ENCODE measurements at places on chromosomes 6 and 20.

DNA sequence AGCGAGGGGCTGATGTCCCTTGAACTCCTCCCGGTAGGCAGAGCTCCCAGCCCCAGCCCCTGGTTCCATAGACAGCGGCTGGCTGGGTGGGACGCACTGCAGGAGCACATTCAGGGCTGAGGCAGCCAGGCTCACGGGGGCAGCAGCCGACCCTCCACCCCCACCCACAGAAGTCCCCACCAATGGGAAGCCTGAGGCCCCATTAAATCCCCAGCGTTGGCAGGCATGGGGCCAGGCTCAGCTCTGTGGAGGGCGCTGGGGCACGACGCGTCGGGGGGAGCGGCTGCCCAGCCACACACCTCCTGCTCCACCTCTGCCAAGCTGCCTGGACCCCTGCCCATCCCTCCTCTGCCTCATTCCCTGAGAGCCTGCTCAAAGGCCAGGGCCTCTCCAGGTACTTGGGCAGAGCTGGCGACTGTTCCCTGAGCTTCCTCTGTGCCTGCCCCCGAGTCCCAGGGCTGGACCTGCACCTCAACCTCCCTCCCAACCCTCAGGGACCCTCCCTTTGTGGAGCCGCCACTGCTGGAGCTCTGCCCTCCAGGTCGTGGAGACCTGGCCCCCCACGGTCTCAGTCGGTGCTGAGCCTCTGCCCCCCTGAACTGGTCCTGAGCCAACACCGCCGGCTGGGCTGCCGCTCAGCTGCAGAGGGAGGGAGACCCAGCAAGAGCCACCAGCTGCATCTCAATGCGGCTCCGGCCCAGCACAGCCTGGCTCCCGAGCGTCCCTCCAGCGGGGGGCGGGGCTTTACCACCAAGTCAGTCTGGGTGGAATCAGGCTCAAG is 9.1 kb downstream of the CHRNA4 start:
- DNase-seq: no peak

DNA sequence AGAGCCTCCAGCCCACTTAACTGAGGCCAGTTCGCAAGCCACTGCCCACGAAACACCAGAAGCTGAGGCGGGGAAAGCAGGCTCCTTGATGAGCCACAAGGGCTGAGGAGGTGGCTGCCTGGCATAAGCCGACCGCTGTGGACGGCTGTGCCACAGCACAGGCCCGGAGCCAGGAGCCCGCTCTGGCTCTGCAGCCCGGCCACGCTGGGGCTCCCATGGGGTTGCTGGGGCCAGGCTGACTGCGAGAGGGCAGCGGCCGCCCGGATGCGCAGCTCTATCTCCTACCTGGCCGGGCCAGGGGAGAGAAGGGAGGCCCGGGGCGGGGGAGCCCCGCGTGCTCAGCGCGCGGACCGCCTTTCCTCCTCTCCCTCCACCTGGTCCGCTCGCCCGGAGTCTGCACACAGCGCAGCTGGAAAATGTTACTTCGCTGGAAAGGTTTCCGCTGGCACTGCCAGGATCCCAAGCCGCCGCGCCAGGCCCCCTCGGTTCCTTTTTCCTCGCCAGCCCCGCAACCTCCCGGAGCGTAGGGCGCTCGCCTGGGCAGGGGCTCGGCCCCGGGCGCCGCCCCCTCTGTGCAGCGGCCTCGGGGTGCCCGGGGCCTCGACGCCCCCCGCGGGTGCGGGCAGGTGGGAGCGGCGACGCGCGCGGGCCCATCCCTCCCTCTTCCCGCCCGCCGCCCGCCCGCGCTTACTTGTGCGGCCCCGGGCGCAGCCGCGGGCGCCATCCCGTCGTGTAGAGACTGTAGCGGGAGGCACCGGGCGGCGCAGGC is 657 bp downstream of the EMILIN3 start:
- no peak for DNase-seq

DNA sequence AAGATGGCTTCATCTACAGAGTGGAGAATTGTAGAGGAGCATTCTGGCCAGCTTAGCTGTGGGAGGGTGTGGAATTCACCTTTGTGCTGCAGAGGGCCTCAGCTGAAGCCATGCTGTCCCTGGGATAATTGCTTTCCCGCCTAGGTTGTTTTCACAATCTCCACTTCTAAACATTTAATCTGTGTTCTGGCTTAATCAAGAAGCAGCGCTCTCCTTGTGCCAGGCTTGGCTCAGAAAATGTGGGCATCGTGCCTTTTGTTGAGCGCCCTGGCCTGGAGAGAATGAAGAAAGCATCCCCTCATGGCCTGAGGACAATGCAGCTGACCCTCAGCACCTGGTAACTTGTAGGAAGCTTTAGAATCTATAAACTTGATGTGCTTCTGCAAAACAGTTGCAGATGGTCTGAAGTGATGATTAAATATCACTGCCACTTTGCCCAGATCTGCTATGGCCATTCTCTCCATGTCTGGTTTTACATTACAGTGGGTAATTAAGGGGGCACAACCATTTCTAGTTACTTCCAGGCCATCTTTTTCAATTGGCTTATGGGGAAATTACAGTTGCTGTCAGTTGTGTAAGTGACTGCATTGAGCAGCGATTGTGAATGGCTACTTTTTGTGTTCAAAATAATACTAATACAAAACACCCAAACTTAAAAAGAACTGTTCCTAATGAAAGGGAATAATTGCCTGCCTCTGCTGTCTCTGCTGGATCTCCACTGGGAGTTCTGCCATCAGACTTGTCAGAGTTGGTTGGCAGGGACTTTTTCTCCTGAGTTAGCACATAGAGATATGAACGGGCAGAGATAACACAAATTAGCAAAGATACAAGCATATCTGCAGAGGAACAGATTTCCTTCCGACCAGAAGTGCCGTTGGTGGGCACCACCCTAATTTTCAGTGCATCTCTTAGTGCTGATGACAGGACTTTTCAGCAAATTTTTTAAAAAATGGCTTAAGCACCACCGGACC is 18.4 kb downstream of the CTNNBL1 start:
- DNase-seq: no peak

- DNase-seq: no peak
Measured at GRCh38 chr6:42229506-42230119, 12.0 kb upstream of the MRPS10 start.

DNA sequence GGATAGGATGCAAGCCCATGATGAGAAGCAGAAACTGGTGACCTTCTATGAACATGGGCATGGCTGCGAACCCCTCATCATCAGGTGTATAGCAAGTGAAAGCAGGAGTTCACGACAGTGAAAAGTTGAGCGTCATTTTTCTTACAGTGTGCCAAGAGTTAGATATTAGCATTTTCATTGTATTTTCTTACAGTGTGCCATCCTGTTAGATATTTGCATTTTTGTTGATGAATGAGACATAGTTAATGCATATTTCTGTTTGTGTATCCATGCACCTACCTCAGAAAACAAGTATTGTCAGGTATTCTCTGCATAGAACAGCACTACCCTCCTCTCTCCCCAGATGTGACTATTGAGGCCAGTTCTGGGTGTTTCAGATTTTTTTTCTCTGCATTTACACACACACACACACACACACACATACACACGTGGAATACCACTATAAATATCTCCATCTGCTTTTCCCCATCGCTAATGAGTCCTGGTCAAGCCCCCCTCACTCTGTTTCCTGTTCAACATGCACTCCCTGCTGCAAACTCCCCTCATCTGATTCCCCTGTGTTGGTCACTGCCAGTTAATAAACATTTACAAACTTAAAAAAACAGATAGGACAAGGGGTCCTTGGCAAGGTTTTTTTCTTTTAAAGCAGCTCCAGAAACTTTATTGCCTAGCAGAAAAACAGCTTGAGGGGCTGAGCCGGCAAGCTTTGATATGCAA is 41.7 kb downstream of the PLN start:
- DNase-seq: peak; percentile 13

DNA sequence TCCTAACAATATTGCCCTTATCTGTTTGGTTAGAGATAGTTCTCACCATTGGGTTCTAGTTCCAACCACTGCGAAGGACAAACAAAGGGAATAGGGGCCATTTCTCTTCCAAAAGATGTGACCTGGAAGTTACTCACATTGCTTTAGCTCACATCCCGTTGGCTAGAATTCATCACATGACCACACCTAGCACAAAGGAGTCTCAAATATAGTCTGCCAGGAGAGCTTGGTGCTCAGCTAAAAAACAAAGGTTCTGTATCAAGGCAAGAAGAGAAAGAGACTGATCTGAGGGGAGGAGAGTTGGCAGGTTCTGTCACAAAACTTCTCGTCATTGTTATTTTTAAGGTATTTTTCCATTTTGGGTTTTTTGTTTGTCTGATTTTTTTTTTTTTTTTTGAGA is 69.8 kb upstream of the GNRH2 start:
- no peak for DNase-seq

DNA sequence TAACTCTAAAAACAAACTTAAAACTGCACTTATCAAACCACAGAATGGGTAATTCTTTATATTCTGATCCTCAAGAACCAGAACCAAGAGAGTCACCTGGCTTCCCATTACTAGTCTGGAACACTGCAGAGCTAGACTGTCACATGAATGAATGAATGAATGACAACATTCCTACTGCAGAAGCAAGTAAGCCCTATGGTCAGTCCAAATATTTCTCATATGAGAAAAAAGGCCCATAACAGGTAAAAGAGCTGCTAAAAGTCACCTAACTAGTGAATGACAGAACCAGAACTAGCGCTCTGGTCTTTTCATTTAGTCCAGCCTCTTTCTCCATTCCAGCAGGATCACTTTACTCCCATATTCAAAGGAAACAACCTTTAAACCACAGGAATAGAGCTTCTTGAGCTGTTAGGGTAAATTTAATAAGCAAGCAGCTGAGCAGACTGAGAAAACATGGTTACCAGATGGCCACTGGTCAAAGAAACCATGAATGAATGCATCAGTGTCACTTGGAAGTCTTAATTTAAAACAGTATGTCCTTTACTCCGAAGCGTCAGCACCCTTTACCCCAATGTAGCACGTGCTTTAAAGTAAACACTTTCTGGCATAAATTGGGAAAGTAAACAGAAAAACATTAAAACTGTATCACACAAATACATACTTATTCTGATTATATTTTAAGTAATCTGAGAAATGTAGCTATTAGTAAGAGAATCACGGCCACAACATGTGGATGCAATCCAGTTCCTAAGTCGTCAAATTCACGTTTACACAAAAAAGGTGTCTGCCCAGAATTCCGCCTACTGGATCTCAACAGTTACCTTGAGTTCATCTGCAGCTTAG is 1.4 kb downstream of the PREP start:
- peak; percentile 22 for DNase-seq

GRCh38 chr6:43475516-43475915 is 1.9 kb upstream of the TJAP1 start:
- no peak for DNase-seq

DNA sequence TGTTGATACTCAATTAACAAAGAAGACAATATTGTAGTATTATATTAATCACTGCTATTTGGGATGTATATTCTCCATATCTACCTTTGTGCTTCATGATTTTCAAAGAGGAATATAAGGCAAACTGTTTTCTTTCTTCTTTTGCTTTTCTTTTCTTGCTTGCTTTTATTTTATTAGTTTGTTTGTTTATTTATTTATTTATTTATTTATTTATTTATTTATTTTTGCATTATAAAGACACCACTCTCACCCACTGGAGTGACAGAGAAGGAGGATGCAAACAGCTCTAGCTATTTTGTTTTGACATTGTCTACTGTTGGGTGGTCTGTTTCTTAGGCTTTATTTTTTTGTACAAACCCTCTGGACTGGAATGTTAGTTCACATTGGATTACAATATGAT is 1352.7 kb downstream of the HACE1 start:
- DNase-seq: no peak

GRCh38 chr6:46513533-46513932 is 22.3 kb upstream of the RCAN2 start:
- DNase-seq: no peak

GRCh38 chr20:1118004-1118335 is 432 bp upstream of the PSMF1 start:
- DNase-seq: no peak

DNA sequence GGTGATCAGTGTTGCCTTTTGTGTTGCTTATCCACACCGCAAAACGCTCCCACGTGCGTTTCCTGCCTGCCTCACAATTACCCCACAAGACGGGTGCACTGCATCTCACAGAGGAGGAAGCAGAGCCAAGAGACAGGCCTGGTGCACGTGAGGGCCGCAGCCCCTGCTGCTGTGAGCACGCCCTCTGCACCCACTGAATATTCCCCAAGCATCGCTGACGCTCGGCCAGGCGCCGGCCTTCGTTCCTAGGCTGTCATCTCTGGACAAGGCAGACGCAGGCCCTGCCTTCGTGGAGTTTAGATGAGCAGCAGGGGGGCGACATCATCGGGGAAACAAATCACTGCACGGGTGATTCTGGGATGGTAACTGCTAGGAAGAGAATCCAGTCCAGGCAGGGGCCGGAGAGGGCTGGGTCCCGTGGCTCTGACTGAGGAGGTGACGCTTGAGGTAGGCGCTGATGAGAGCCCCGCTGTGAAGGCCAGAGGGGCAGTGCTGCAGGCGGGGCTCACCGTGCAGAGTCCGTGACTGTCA is 162.4 kb upstream of the QKI start:
- DNase-seq: no peak

DNA sequence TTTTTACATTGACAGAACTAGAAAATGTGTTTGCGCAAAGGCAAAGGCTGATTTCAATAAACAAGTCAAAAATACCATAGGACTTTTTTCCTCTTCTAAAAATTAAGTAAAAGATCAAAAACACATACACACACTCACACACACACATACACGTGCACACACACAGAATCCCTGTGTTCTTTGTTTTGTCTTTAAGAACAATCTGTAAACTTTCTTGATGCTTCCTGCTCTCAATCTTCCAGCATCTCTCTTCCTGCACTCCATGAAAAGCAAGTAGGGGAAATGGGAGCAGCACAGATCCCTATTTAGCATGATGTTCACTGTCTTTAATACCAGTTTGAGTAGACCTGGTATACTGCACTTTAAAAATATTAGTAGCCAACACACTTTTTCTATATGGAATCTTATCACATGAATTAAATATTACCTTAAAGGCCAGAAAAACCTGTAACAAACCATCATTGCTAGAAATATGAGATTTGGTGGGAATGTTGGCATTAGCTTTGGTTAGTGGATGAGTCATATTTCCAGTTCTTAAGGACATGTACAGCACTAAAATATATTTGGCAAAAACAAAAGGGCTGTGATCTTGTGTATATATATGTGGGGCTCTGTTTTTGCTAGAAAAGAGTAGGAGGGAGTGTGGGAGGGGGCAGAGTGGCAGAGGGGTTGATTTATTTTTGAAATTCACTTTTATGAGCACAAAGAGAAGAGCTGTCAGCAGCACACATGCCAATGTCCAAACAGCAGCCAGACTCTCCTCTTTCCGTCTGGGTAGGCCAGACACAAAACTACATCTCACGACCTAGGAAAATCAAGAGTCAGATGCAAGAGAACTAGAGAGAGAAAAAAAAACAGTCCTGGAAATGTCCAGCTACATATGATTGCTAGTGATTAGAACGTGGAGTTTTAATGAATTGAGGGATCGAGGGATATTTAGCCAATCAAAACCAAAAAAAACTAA is 4.6 kb downstream of the PTPRK start:
- DNase-seq: peak; percentile 55

- no peak for DNase-seq
Measured at GRCh38 chr6:136614994-136615393, 64.8 kb upstream of the MAP7 start.
